Hepatic stellate cell (primary cell): ENCODE measurements at places on chromosomes 2 and 18.

DNA sequence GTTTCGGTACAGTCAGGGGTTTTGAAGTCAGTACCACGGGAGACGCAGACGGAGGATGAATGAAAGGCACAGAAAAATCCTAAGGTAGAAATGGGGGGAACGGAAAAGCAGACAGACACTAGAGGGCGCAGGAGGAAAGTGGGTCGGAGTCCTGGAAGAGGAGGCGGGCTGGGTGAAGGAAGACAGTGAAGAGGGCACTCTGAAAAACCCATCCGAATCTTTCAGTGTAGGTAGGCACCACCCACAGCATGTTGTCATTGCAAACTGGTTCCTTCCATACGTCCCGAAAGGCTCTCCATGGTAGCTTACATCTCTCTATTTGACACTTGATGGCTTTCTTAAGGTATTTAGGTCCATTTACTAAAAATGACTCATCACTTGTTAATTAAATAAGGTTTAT, 18.5 kb upstream of the ZNF236 start:
- DNase-seq: peak; percentile 68

DNA sequence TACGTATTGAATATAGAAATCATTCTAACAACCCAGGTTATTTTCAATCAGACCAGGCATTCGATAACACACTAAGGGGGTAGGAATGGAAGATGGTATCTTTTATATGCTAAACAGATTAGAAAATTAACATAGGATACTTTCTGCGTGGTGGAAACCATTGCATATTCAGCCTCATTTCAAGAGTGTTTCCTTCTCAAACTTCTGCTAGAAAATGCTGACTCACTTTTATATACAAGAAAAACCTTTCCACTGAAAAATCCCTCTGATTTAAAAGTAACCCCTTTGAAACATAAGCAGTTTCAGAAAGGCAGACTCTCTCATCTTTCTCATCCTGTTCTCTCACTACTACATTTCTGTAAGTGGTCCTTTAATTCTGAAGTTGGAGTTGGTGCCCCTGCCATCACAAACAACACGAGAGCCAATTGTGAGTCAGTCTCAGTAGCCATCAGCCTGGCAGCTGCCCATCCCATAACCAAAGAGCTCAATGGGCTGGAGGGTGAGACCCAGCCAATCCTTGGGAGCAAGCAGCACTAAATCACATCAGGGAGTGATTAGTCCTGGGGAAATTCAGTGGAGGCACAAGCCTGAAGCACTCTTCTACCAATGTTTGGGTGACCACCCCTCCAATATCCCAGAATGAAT, 343.1 kb downstream of the CELF4 start:
- DNase-seq: no peak

DNA sequence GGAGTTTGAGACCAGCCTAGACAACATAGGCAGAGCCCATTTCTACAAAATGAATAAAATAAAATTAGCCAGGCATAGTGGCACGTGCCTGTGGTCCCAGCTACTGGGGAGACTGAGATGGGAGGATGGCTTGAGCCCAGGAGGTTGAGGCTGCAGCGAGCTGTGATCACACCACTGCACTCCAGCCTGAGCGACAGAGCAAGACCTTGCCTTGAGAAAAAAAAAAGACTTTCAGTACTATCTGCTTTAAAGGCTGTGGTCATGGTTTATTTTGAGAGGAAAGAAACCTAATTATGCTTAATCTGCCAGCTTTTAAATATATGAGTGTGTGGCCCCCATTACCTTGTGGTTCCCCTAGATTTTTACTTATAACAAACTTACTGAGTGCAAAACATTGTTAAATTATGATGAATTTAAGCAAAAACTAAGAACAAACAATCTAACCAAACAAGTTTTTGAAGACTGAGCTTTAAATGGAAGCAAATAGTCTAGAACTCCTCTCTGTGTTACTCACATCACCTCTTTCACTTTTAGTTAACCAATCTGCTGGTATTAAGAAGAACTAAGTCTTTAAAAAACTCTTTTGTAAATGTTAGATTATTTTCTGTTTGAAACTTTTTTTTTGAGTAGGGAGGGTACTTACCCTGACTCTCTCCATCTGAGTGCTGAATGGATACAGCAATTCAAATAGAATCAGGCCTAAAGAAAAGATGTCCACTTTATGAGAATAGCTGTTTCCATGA, 65.4 kb downstream of the EIF2AK3 start:
- DNase-seq: no peak

GRCh38 chr2:180955101-180955500, 25.3 kb upstream of the UBE2E3 start:
- no peak for DNase-seq

DNA sequence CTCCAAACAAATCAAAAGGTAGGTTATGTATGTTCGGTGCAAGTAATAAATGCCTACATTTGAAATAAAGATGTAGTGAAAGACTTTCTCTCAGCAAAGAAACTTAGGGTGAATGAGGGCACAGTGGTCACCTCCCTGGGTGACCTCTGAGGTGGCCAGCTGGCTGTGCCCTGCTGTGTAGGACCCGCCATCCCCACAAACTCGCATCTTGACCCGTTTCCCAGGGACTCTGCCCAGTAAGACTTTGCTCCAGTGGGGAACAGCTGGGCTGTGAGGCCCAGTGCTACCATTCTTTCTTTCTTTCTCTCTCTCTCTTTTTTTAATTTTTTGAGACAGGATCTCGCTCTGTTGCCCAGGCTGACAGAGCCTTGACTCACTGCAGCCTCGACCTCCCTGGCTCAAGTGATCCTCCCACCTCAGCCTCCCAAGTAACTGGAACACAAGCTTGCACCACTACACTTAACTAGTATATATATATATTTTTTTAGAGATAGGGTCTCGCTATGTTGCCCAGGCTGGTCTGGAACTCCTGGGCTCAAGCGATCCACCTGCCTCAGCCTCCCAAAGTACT, 8.2 kb upstream of the GAREM2 start:
- DNase-seq: no peak

- no peak for DNase-seq
Observed at GRCh38 chr2:44531289-44531688, 169.5 kb downstream of the CAMKMT start.

- no peak for DNase-seq
Observed at GRCh38 chr2:192559587-192559986, 364.9 kb upstream of the TMEFF2 start.

DNA sequence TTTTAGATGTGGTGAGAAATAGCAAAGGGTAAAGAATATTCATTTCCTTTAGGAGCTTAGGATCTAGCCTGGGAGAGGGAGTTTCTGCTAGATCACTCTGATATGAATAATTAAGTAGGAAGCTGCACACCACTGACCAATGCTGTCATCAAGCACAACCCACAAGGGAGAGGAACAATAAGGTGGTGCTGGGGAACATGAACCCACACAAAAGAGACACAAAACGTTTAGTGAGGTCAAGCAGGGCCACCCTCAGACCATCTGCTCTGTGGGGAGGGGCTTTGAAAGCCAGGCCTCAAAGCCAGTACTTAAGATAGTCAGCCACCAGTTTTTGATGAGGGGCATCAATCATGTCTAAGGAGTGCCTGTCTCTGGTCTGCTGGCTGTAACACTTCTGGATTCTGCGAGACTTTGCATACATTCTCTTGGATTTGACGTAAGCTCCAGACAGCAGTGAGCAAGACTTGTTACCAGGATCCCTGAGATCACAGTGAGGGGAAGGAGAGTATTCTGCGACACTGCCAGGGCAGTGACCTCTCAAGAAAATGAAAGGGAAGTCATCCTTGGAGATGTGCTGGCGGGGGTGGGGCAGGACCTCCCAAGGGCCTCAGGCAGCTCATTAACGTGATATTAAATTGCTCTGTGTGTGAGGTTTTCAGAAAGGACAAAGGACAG, 127.0 kb downstream of the CCBE1 start:
- peak; percentile 5 for DNase-seq

- no peak for DNase-seq
Observed at GRCh38 chr18:77300579-77300978, 50.9 kb downstream of the GALR1 start.

GRCh38 chr18:23071285-23071684, 64.0 kb upstream of the CABLES1 start:
- no peak for DNase-seq

DNA sequence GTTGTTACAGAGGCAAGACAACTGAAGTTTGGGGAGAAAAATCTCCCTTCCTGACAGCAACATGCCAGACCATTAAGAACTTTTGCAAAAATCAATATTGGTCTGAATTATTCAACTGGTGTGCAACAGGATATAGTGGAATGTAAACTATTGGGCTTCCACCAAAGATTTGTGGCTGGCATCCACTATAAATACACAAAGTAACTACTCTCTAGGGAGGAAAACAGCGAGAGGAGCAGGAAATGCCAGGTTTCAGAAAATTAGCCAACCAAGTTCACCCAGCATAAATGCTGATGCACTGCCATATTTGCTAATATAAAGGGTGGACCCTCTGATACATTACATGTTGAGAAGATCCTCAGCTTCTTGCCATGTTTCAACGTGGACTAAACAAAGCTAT, 267.6 kb upstream of the LYPD1 start:
- DNase-seq: peak; percentile 25

- no peak for DNase-seq
Observed at GRCh38 chr2:239662413-239663120, 261.7 kb upstream of the HDAC4 start.

DNA sequence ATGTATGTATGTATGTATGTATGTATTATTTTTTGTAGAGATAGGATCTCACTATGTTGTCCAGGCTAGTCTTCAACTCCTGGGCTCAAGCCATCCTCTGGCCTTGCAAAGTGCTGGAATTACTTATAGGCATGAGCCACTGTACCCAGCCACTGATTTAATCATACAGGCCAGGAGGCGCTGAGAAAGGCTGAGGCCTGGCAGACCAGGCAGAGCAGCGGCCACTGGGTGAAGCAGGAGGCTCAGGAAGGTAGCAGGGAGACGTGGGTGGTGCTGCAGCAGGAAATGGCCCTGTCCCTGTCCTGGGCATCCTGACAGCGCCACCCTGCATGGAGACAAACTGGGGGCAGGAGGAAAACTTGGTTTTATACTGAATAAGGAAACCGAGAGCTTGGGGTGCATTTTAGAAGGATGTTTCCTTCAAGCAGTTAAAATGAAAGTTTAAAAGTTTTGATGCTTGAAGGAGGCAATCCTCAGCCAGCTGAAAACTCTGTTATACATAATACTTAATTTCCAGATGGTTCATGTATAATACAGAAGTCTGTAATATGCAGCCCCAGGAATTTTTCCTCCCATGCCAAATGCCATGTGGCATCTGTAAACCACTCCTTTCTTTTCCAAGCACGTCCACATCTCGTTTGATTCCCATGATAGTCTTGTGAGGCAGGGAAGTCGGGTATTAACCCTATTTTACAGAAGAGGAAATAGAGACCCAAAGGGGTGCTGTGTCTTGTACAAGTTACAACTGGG, 182.4 kb downstream of the CELF4 start:
- DNase-seq: no peak

- DNase-seq: no peak
Observed at GRCh38 chr18:50454387-50454988, 79.6 kb downstream of the SKA1 start.

- no peak for DNase-seq
Observed at GRCh38 chr2:69827796-69828540, 1.5 kb upstream of the GMCL1 start.

- DNase-seq: peak; percentile 75
Observed at GRCh38 chr2:40240070-40240469, 211.8 kb downstream of the SLC8A1 start.

- no peak for DNase-seq
Observed at GRCh38 chr2:235533198-235533597, 39.4 kb downstream of the AGAP1 start.

DNA sequence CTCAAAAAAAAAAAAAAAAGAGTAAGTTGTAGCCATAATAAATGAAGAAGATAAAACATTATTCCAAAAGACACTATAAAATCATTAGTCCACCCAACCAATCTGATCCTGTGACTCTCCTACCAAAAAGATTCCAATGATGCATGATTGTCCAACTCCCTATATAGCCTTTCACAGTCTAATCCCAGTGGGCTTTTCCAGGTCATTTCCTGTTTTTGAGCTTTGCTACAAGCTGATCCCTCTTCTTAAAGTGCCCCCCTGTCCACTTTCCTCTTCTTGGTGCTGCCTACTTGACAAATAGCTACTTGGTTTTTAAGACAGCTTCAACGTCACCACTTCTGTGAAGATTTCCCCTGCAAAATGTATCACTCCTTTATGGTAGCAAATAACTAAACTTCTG, 88.4 kb downstream of the SEMA4F start:
- DNase-seq: no peak

- no peak for DNase-seq
Observed at GRCh38 chr2:3612639-3613523, 18.0 kb downstream of the COLEC11 start.

DNA sequence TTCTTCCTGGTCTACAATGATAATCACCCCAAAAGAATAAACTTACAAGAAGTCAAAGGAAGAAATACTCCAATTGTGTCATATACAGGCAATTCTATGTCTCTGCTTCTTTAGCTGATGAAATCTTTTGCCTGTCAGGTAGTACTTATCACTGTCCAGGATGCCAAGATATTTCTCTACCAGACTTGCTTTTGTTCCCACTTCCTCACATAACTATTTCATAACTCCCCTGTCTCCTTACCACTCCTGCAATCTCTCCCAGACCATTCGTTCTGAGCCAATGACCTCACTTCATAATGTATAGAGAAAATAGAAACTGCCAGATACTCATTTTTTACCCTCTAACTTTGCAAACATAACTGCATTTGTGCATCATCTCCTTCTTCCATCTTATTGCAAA, 39.1 kb downstream of the HNMT start:
- no peak for DNase-seq

DNA sequence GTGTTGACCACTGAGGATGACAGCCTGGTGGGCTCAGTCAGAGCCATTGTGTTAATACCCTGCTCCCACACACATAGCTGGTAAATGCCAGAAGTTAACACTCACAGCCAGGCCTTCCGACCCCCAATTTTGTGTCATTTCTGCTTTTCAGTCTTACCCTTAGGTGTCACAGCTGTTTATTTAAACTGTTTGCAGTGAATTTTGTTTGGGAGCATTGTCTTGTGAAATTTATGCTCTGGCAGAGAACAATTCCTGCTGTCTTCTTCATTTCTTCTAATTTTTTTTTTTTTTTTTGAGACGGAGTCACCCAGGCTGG, 8.2 kb downstream of the LPIN1 start:
- no peak for DNase-seq

- DNase-seq: no peak
Observed at GRCh38 chr2:191115804-191116203, 35.0 kb downstream of the STAT4 start.

- DNase-seq: no peak
Observed at GRCh38 chr2:44053456-44053855, 57.7 kb upstream of the LRPPRC start.

GRCh38 chr2:136376211-136376610, 258.3 kb upstream of the CXCR4 start:
- no peak for DNase-seq
